Fibroblast of mammary gland (primary cell): ENCODE measurements at places on chromosomes 5 and 9.
A peak's percentile ranks its signal among the peaks of the same experiment; 100 is the strongest.

DNA sequence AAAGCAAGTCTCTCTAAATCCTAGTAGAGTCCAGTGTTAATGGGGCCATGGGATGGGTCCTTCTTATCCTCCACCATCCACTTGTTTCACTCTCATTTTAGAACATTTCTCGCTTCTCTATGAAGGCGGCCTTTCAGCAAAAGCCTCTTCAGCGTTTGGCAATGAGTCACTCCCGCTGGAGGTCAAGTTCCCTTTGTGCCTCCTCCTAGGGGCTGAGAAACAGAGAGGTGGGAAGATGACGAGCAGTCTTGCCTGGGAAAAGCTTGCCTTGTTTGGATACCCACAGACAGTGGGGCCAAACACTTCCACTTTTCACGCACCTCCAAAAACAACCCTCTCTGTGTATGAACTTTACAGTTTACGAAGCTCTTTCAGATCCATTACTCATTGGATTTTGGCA is 168.8 kb downstream of the GABBR2 start:
- DNase-seq: peak; percentile 38

- DNase-seq: no peak
Observed at GRCh38 chr5:157160001-157160400, 6.1 kb downstream of the GARIN3 start.

DNA sequence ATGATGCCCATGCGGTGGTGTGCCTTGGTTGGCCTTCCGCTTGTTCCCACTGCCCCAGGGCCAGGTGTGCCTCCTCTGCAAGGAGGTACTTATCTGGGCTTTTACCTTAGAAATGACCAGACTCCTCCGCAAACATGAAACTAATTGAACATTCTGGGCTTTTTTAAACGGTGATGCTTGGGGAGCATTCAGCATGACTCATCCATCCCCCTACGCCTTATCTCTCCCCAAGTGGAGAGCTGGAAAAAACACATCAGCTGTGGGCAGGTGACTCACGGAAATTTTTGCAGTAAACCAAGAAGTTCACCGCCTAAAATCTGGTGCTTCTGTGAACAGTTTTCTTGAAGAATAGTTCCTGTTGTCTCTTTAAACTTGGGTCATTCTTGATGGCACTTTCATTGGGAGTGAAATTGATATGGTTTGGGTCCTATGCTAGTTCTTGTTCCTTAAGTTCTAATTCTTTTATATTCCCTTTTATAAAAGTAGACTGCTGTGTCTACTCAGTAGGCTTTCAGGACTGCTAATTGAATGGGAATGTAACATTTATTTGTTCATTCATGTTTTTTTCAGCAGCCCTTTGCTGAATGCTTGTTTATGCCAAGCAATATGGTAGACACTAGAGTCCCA is 39.6 kb downstream of the SFXN1 start:
- DNase-seq: peak; percentile 71

- DNase-seq: peak; percentile 5
Observed at GRCh38 chr5:153080940-153081339, 409.5 kb upstream of the GRIA1 start.

- DNase-seq: peak; percentile 33
Observed at GRCh38 chr5:153756540-153756939, 266.1 kb downstream of the GRIA1 start.

- DNase-seq: no peak
Observed at GRCh38 chr5:102845041-102845440, 89.9 kb downstream of the PAM start.

GRCh38 chr5:121055586-121055985 is 591.5 kb downstream of the PRR16 start:
- DNase-seq: no peak

DNA sequence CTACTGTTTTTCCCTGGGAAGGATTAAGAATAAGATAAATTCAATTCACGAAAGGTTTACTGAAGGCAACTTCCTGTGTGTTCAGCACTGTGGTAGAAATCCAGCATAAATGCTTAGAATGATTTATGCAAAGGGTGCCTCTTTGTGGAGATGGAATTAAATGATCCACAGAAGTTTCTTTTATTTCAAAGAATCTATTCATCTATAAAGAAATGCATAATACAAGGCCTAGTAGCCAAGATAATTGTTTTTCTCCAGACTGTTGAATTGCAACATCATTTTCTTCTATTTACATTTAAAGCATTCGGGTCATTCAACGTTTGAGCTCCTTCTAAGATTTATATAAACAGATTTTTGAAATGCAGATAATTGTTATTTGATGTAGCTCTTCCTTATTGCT is 138.8 kb upstream of the NFIL3 start:
- DNase-seq: no peak

DNA sequence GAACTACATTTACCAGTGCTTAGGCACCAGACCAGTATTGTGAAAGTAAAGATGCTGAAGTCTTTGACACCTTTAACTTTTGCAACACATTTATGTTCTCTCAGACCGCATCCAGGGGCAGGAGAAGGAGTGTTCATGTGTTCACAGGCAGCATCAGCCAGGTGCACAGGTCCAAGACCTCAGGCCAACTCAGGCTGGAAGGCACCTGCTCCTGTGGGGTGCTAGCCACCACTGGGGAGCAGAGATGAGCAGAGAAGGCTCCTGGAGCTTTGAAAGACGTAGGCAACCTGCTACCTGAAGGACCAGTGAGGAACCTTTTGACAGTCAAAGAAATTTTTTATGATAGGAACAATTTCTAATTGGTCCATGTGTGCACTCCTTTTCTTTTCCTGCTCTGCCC is 35.6 kb downstream of the DAPK1 start:
- no peak for DNase-seq

GRCh38 chr9:3332802-3333201 is 193.0 kb downstream of the RFX3 start:
- DNase-seq: no peak

DNA sequence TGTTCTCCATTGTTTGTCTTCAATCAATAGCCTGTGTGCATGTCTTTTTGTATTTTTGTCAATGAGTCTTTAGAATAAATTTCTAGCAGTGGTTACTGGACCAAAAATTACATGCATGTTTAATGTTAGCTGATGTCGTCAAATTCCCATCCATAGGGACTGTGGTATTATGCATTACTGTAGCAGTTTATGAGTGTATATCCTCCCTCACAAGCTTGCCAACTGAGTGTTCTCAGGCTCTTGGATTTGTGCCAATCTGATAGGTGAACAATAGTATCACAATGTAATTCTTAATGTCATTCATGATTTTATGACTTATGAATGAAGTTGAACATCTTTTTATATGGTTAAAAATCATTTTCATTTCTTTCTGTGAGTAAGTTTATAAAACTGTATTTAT is 13.0 kb downstream of the SNX24 start:
- peak; percentile 31 for DNase-seq

DNA sequence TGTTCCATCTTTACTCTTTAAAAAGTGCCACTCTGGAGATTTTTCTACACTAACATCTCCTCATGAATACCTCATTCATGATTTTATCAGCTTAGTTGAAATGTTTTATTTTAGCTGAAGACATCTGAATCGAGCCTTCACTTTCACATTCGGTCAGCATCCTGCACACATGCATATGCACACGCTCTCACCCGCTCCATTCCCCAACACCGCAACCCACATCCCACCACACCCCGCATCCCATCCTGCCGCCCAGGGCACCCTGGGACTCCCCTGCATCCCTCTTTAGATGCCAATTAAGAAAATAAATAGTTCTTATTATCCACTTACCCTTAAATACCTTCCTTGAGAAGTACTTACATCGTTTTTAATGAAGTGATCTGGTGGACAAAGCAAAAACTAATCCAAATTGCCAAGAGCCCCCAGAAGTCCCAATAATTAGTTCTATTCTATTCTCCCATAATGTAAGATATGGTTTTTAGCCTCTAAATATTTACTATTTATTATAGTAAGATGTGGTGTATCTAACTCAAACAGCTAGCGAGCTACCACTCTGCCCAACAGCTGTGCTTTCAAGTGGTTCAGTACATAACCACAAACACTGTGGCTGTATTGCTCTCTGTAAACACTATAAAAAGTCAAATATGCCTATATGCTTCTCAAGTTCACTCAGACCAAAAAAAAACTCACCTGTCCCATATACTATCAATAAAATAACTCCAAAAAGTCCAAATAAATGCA is 38.2 kb downstream of the GZMK start:
- no peak for DNase-seq

GRCh38 chr9:114272739-114273431 is 50.0 kb upstream of the ORM1 start:
- no peak for DNase-seq

GRCh38 chr5:122077366-122078115 is 518 bp downstream of the LOX start:
- no peak for DNase-seq

DNA sequence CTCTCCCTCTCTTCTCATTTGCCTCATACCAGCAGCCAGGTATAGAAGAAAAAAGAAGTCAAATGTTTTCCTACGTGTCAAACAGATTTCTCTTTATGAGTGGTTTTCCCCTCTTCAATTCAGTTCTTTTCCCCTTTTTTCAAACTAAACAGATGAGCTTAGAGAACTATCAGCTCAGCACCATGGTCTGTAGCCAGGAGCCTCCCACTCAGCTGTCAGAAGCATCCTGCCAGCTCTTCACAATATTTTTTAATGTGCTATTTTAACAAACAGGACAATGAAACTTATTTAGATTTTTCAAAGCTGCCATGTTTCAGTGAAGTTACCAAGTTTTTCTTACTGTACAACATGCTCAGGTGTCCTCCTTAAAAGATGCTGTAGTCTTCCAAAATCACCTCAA is 63.5 kb downstream of the CMYA5 start:
- DNase-seq: no peak
